Activated T-cell treated with anti-CD3 and anti-CD28 coated beads for 24 hours (primary cell): ENCODE measurements at places on chromosomes 3 and 15.

DNA sequence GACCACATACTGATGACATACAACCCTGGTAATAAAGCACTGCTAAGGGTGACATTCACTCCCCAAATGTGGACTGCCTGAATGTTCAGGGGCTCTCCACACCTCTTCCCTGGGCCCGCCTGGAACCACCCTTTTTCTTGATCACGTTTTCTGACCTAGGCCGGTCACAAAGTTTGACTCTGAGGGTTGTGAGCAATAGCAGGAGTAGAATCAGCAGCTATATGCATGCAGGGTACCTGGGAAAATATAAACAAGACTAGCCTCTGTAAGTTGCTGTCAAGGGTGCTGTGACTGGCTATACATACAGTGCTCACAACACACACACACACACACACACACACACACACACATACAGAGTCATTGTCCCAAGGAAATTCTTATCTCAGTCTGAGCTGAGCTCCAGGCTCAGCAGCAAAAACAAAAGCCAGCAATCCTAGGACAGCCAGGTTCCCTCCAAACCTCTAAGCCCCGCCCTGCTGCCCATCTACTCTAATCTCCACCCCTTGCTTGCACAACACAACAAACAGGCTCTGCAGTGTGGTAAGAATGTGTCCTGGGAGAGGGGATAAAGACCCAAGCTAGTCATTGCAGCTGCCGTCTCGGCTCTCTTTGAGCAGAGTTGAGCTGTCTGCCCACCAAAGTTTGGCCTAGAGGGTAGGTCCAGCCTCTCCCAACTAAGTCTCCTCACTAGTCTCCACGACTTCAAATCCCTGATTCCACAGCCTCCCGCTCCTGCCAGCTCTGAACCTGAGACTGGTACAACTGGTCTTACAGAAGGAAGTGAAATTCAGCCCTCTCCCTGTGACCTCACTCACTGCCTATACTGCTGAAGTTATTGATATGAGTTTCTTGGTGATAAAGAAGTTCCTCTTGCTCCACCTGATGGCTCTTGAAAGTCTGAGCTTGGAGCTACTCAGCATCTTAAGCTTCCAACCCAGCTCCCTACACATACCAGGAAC, 2.2 kb downstream of the BMF start:
- no peak for DNase-seq

- peak; percentile 56 for DNase-seq
Measured at GRCh38 chr15:98421419-98422129, 226.8 kb upstream of the IGF1R start.

GRCh38 chr3:193824365-193824764, 231.4 kb downstream of the OPA1 start:
- DNase-seq: no peak

DNA sequence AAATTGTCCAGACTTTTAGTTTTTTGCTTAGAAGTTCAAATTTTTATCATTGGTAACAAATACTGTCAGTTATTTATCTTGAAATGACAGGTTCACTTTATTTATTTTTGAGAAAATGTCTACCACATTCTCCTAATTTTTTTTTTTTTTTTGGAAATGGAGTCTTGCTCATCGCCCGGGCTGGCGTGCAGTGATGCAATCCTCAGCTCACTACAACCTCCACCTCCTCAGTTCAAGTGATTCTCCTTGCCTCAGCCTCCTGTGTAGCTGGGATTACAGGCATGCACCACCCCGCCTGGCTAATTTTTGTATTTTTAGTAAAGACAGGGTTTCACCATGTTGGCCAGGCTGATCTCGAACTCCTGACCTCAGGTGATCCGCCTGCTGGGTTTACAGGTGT, 16.1 kb upstream of the EBLN2 start:
- DNase-seq: no peak

GRCh38 chr3:178537122-178537705, 978 bp downstream of the KCNMB2 start:
- no peak for DNase-seq

DNA sequence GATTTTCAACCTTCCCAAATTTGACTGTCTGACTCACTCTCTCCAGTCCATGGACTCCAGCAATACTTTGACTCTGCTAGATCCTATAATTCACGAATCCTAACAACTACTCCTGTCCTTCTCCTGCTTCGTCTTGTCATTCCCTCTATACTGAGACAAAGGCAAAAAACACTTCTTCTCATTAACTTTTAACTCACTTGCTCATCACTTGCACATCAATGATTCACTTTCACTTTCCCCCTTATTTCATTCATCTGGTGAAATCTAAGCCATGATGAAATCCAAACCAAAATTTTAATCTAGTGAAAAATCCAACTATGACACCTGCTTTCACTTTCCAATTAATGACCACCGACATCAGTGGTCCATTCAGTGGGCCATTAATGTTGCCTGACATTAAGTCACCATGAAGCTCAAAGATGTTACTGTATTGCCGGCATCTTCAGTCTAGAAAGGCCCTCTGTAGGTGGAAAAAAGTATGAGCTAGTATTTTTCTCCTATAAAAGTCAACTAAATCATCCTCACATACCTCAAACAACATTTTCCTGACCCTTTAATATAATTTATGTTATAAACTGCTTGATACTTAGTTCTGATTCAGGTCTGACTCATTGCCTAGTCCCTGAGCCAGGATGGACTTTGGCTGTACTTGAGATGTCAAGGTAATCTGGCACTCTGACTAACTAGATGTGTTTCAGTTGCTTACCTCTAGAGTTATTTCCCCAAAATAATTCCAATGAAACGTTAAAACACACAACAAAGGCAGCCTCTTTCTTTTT, 158.6 kb downstream of the CNTN6 start:
- no peak for DNase-seq

GRCh38 chr3:158666416-158666815, 6.0 kb downstream of the LXN start:
- DNase-seq: no peak

- DNase-seq: no peak
Measured at GRCh38 chr15:45376967-45377608, 1.3 kb downstream of the GATM start.
